NCI-H2171 treated with DMSO at 0.1 percent for 48 hours (cell line): ENCODE measurements at places on chromosomes 1 and 21.

DNA sequence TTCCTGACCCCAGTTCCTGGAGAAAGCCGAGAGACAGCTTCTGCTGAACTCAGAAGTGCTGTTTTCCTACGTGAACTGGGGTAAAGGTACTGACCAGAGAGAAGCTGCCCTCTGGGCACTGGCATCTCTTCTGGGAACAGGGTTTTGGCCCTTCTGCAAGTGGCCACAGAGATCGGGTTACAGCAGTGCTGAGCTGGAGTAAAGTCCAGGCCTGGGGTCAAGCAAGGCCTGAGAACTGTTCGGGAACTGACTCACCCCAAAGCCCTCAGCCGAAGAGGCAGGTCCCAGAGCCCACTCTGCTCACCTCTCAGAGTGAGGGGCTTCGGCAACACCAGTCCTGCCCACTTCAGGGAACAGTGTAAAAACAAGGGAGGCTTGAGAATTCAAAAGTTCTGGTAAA, 177.2 kb upstream of the RUNX1 start:
- no peak for DNase-seq

GRCh38 chr1:42844592-42845140, 1.7 kb upstream of the ZNF691 start:
- no peak for DNase-seq

DNA sequence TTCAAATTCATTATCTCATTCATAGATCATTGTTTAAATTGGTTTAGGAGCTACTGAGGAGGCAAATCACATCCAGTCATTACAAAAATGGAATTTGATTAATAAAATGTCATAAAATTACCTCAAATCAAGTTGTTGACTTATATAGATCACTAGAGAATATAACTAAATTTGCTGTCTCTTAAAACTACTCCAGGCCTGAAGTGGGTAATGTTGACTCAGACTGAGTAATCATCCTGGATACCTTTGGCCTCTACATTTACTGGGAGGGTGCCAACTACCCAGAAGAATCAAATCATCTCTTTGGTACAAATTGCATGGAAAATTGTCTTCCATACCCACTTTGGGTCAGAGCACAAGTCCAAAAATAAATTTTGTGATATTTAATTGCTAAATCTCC, 191.2 kb upstream of the GREM2 start:
- DNase-seq = no peak

GRCh38 chr1:169427081-169427641, at the start of gene CCDC181:
Gene CCDC181, minus strand, starts transcription at chr1:169427474. Its CDS starts 2,547 bp downstream, at chr1:169424927.
- DNase-seq = peak; percentile 77

DNA sequence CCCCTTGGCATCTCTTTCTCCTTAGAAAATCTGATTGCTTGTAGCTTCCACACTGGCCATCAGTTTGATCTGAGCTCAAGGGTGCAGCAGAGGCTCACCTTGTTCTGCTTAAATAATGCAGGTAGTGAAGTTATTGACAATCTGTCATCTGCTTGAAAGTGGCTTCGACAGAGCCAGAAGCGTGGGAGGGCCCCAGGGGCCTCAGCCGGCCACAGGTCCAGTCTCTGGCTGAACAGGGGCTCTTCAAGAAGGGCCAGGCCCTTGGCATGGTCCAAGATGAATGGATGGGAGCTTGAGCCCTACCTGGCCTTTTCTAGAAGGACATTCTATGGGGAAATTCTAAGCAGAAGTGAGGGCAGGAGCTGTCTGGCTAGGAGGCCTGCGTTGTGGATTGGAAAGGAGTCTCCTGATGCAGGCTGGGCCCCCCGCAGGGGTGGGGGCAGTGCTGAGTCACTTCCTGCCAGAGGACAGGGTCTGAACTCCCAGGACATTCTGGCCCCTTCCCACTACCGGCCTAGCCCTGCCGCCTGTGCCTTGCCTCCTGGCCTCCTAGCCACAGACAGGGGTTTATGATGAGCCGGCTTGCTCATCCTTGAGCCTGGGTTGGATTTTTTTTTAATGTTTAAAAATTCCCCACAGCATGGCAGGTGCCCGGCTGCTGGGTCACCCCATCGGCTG, 162.3 kb upstream of the VAMP3 start:
- no peak for DNase-seq

DNA sequence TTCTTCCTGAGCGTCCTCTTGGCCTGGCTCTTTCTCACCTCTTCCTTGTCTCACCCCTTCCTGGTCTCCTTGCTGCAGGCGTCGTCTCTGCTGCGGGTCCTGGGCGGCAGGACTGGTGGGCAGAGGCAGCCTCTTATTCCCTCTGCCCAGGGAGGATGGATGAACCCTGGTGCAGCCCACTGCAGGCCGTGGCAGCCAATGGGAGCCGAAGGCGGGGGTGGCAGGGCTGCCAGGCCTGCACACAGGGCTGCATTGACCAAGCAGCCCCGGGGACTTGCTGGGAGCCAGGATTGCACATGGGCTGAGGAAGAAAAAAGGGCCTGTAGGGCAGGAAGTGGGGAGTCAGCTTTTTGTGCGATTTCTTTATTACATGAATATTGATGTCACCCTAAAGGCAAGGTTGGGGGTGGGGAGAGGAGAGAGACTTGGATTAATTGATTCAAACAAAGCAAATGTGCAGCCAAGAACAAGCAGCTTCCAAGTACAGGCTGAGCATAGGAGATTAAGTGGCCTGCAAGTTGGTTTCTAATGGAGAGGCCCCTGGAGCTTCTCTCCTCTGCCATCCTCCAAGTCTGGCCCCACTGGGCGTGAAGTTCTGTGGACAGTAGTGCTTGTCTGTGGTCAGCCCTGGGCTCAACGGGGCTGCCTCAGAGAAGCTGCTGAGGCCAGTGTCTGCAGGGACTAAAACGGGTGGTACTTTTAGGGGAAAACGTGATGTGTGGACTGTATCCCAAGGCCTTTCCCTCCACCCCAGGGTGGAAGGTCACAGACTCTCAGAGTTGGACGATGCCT, at the start of gene S100B:
Gene S100B (minus strand): TSS at position 108 of the 792 bp plus-strand sequence. CDS start 2,667 bp downstream, outside the sequence.
- DNase-seq = no peak

GRCh38 chr1:156499842-156500542, 583 bp downstream of the MEF2D start:
- peak; percentile 64 for DNase-seq

DNA sequence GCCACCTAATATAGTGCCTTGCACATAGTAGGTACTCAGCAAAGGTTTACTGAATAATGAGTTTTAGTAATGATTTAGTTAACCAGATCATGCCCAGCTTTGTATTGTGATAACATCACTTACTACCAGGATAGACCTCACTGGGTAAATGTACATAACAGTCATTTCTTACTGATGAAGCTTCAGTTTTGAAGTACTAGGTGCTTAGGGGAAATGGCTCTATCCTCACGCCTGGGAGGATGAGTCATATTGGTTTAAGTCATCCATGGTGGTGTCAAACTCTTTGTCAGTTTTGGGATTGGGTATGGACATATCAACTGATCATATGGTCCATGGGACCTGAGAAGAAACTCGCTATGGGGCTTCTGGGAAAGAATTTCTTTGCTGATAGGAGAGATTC, 90.6 kb upstream of the USP24 start:
- DNase-seq = no peak

- no peak for DNase-seq
Measured at GRCh38 chr1:37575692-37576091, 19.0 kb downstream of the DNALI1 start.

GRCh38 chr1:60982539-60982938, 99.8 kb upstream of the NFIA start:
- DNase-seq = no peak

GRCh38 chr1:183593356-183593755, 3.1 kb upstream of the NCF2 start:
- no peak for DNase-seq

- DNase-seq = no peak
Measured at GRCh38 chr1:1794999-1795398, 16.7 kb upstream of the NADK start.

- peak; percentile 77 for DNase-seq
Measured at GRCh38 chr1:39973503-39974135, 18.7 kb downstream of the MFSD2A start.
